RKO (cell line): ENCODE measurements at places on chromosomes 1 and 21.

DNA sequence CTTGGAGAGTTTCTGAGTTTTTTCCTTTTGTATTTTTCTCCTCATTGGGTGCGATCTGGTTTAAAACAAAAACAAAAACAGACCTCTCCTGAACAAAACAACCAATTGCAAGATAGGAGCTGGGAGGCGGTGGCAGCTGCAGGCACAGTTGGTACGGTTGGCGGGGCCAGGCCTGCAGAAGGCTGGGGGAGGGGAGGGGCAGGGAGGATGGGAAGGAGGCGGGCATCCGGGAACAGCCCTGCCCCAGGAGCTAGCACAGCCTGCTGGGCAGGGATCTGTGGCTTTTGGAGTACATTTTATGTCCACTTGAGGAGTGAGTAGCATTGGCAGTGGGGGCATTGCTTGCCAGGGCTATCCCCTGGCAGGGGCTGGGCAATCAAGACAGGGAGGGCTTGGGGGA lies 5.2 kb downstream of the CAPN9 start:
- DNase-seq: no peak

DNA sequence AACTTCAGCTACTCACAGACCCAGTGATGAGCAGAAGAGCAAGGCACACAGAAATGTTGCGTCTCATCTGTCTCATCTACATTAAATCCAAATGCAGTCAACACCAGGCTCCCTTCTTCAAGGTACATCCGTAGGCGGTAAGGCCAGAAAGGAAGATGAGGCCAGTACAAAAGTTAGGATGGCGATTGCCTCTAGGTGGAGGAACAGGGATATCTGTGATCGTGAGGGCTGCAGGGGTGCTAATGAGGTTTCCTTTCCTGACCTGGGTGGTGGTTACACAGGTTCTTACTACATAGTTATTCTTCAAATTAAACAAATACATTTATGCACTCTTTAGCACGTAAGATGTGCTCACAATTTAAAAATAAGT lies 1.4 kb upstream of the MYBPH start:
- no peak for DNase-seq

DNA sequence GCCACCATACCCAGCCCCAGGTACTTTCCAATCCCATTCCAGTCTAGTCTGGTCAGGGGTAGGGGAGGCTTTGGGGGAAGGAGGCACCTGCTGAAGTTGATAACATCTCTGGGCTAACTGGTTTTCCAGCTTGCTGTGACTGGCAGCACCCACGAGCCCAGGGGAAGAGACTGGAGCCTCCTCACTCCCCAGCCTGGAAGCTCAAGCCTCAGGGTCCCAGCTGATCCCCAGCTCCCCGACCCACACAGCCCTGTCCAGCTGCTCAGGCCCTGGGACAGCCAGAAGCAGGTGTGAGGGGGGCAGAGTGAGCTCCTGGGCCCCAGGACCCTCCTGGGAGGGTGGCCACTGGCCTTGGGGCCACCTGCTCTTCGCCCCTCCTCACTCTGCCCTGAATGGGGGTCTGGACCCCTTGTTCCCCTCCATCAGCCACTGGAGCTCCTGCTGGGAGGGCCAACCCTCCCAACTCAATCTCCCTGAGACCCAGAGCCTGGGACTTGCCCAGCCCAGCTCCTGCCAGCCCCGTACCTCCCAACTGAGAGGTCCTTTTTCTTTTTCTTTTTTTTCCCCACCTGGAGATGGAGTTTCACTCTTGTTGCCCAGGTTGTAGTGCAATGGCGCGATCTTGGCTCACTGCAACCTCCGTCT lies 23.5 kb upstream of the RNU1-4 start:
- DNase-seq: peak; percentile 0

GRCh38 chr1:110610084-110610483 lies 3.9 kb upstream of the KCNA2 start:
- DNase-seq: no peak

GRCh38 chr1:237879195-237879594 lies 11.5 kb downstream of the ZP4 start:
- no peak for DNase-seq
